ENCODE measurements at places on chromosomes 7 and 10.

- DNase-seq, result no peak
These were observed 304.0 kb downstream of the BBS9 start for GRCh38 chr7:33433357-33433756.

GRCh38 chr10:27474741-27475140 is 29.4 kb upstream of the RAB18 start:
- no peak for DNase-seq

GRCh38 chr10:25170627-25171026 is 4.2 kb upstream of the GPR158 start:
- DNase-seq, result no peak

GRCh38 chr7:127751490-127752448 is 99.8 kb downstream of the SND1 start:
- DNase-seq, result no peak

- no peak for DNase-seq
These were observed 42.4 kb downstream of the TNRC18 start for GRCh38 chr7:5381071-5381772.
